Upper lobe of left lung (tissue), 6 donors: ENCODE measurements at places on chromosomes 16 and 17. TPM values are rescaled to one million over a fixed set of nuclear protein-coding genes. Genes with fewer than 3 reads are reported as not detected.

CACNA1G gene
- not detected for total RNA-seq

CCL3 gene
- 24.9 TPM for total RNA-seq

RNF157 gene
- 3.1 TPM for total RNA-seq

FOXN1 gene
- total RNA-seq: not detected

CA5A gene
- total RNA-seq: not detected

- no peak for DNase-seq
Measured at GRCh38 chr16:85847681-85848601, 48.4 kb downstream of the COX4I1 start.

DNA sequence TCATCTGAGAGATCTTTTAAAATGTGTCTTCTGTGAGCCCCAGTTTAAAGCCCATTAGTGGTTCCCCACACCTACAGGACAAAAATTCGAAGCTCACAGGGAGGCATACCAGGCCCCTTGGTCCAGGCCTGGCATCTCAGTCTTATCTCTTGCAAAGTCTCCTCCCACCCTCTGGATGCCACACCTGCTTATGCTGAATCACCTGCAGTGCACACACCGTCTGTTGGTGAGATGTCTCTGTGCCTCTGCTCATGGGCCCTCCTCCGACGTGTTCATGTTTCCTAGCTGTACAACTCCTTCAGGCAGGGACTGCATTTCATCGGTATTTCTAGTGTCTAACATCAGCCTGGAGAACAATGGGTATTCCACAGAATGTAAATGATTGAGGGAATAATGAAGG is 41.6 kb downstream of the RNF157 start:
- no peak for DNase-seq

GRCh38 chr17:78174346-78174869 is 6.0 kb downstream of the SYNGR2 start:
- peak; percentile 98 for DNase-seq

DNA sequence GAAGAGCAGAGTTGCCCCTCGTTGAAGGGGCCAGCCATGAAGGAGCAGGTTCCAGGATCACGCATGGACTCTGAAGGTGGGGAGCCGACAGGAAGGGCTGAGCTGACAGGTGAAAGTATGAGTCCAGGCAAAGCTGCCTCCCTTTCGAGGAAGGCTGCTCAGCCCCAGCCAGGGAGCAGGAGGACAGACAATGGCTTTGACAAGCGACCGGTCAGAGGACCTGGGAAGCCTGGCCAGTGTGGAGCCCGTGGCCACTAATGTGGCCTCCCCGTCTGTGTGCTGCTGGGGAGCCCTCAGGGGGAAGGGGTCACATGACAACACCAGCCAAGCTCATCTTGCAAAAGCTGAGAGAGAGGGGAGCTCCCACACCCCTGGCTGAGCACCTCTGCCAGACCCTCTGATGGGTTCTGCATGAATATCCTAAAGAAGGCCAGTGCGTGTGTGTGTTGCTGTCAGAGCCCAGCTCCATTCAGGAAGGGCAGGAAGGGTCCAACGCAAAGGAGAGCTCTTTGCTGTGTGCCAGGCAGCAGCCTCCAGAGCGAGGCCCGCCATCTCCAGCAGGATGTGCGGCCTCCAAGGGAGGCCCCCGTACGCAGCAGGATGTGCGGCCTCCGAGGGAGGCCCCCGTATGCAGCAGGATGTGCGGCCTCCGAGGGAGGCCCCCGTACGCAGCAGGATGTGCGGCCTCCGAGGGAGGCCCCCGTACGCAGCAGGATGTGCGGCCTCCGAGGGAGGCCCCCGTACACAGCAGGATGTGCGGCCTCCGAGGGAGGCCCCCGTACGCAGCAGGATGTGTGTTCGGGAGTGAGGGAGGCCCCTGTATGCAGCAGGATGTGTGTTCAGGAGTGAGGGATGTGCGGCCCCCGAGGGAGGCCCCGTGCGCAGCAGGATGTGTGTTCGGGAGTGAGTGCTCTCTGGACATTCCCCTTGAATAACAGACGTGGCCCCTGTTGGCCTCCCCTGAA is 102.1 kb upstream of the CHMP6 start:
- DNase-seq: no peak

- DNase-seq: no peak
Measured at GRCh38 chr17:40366076-40366860, 1.7 kb upstream of the GJD3 start.

- DNase-seq: no peak
Measured at GRCh38 chr17:44451832-44452231, 51.4 kb downstream of the GPATCH8 start.

GRCh38 chr16:27317738-27318391 is 4.1 kb downstream of the IL4R start:
- DNase-seq: no peak
